Posterior cingulate gyrus (tissue), 11 donors: ENCODE measurements at places on chromosomes 3 and 15.

GRCh38 chr3:185846037-185846436, 21.2 kb upstream of the IGF2BP2 start:
- DNase-seq, result no peak

DNA sequence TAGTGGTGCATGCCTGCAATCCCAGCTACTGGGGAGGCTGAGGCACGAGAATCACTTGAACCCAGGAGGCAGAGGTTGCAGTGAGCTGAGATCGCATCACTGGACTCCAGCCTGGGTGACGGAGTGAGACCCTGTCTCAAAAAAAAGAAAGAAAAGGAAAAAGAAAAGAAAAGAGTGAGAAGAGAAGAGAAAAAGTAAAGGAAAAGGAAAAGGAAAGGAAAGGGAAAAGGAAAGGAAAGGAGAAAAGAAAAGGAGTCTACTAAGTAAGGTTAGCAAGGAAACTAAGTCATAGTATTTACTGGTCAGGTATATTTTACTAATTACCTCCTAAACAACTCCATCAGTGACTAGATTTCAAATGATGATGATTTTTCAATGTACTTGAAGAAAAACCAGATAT, 198.3 kb downstream of the VPS13C start:
- DNase-seq, result no peak

DNA sequence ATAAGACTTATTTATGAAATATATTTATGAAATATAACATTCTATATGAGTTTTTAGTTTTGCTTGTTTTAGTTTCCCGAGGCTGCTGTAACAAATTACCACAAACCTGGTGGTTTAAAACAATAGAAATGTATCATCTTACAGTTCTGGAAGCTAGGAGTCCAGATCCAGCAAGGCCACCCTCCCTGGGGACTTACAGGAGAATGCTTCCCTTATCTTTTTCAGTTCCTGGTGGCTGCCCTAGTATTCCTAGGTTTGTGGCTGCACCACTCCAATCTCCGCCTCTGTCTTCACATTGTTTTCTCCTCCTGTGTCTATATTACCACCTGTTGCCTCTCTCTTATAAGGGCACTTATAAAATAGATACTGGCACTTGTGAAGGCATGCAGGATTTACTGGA, 877.8 kb downstream of the TUSC7 start:
- no peak for DNase-seq

DNA sequence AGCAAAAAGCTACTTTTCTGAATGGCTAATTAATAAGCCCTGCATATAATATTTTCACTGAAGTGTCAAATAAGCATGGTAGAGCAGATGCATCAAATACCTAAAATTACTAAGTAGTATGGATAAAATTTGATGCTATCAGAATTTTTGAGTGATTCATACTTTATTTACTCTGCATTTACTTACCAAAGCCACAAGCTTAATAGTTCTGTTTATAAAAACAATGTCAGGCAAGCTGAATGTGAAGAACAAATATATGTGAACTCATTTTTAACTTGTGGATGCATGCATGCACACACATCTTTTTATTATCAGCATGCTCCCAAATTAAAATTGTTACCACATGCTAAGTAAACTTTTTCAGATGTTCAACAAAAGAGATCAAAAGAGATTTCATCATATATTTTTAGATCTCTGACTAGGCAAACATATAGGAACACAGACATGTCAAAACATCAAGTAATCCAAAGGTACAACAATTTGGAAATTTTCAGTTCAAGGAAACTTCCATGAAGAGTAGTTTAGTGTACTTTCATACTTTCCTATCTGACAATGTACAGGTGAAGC, 969.4 kb downstream of the ROBO1 start:
- DNase-seq, result no peak

GRCh38 chr15:38843736-38844590, 279.3 kb upstream of the RASGRP1 start:
- no peak for DNase-seq

- no peak for DNase-seq
These were observed 21.9 kb downstream of the IDH3A start for GRCh38 chr15:78170848-78171773.

DNA sequence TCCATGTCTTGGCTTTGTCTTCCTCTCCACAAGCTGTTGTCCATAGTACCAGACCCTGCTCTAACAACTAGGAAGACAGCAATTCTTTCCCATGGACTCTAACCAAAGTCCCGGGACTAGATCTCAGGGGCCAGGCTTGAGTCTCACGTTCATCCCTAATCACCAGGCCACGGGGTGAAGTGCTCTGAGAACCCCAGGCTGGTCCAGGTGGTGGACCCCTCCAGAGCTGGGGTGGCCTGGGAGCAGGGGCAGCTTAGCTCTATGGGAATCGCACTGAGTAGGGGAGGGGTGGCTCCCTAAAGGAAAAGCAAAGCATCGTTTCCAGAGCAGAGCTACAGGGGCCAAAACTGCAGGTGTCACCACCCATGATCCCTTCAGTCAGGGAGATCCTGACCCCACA, 150.9 kb downstream of the TPRA1 start:
- DNase-seq, result no peak
